ENCODE measurements at places on chromosomes 3 and 15. TPM values are rescaled to one million over a fixed set of nuclear protein-coding genes. Genes with fewer than 3 reads are reported as not detected.
A peak's percentile ranks its signal among the peaks of the same experiment; 100 is the strongest.

GRCh38 chr3:136343446-136343845 lies 93.3 kb downstream of the PCCB start:
- no peak for DNase-seq
- H3K4me3 ChIP-seq = no peak overlapping the region
- H3K36me3 ChIP-seq = peaks cover 3% of the 10 kb centered on the region
- H3K27ac ChIP-seq = no peak overlapping the region
- H3K4me1 ChIP-seq = no peaks in the 10 kb centered on the region

DNA sequence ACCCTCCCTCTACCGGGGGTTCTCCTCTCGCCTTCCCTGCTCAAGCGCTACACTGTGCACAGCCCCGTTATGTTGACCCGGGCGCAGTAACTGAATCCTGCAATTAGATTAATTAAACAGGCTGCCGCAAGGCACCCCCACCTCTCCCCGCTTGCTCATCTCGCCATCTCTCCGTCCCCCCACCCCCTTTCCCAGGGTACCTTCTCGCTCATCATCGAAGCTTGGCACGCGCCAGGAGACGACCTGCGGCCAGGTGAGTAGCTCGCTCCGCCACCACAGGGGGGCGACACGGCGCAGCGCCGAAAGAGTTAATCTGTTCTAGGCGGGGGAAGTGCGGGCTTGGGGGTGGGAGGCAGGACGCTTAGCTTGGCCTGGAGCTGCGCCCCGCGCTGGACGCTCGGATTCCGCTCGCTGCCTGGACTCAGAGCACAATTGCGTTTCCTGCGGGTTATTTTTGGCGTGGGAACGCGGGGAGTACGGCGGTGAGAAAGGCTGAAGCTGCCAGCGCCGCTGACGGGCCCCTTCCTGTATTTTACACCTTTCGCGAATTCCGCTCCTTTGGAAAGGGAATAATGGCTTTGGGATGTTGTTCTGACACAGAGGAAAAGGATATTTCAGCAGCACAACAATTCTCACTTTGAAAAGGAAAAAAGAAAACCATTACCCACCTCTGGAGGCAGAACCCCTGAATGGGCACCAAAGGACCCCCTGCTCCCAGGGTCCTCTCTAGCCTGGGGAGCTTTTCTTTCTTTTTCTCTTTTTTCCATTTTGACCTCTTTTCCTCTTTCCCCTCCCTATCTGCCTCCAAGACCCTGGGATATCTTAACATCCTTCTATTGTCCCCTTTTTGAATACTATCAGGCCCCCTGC lies 1.5 kb downstream of the DLL4 start:
- no peaks in the 10 kb centered on the region for H3K4me1 ChIP-seq
- no peaks in the 10 kb centered on the region for H3K36me3 ChIP-seq
- peak overlapping the region; percentile 38 for H3K27ac ChIP-seq
- peak overlapping the region; percentile 42 for H3K4me3 ChIP-seq

GRCh38 chr3:30020380-30020779 lies 586.0 kb upstream of the TGFBR2 start:
- no peaks in the 10 kb centered on the region for H3K27me3 ChIP-seq
- no peaks in the 10 kb centered on the region for H3K4me1 ChIP-seq
- H3K27ac ChIP-seq = no peak overlapping the region
- no peak for DNase-seq

DNA sequence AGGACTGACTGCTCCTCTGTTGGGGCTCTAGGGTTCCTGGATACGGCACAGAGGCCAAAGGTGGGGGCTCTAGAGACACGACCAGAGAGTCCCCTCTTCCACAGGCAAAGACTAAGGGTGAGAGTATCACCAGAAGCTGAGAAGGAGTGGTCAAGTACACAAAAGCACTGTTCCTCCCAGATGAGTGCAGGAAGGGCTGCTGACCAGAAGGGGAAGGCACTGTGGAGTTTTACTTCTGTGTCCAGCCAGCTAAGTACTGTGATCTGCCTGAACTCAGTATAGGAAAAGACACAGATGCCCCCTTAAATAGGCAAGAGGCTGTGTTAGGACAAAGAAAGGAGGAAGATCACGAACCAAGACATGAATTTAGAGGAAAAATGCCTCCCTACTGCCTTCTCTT lies 11.7 kb downstream of the MRPS11 start:
- no peak overlapping the region for H3K4me3 ChIP-seq
- no peaks in the 10 kb centered on the region for H3K27me3 ChIP-seq
- no peaks in the 10 kb centered on the region for H3K4me1 ChIP-seq
- DNase-seq = no peak
- no peak overlapping the region for H3K27ac ChIP-seq

The COL6A5 gene
- total RNA-seq = not detected

- H3K36me3 ChIP-seq = no peaks in the 10 kb centered on the region
- no peak overlapping the region for H3K27ac ChIP-seq
- H3K4me1 ChIP-seq = no peaks in the 10 kb centered on the region
Measured at GRCh38 chr15:63792584-63792983, 41.2 kb downstream of the HERC1 start.

DNA sequence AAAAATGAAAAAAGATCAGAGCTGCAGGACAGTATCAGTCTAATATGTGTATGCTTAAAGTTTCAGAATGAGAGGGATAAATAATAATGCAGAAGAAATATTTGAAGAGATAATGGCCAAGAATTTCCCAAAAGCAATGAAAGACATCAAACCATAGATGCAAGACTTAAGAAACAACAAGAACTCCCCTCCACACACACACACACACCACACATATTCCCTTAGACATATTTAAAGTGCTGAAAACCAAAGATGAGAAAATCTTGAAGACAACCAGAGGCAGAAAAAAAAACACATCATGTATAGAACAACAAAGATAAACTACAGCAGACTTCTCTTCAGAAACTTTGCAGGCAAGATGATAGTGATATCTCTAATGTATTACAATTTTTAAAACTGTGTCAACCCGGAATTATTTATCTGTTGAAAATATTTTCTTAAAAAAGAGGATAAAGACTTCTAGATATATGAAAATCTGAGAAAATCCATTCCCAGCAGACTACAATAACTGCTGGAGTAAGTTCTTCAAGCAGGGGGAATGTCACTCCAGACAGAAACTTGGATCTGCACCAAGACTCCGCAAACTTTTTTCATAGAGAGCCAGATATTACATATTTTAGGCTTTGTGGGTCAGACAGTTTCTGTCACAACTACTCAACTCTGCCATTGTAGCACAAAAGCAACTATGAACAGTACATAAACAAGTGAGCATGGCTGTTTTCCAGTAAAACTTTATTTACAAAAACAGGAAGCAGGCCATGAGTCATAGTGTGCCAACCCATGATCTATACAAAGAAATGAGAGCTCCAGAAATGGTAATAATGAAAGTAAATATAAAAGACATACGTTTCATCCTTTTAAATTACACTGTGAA lies 223.4 kb upstream of the CGNL1 start:
- H3K36me3 ChIP-seq = no peaks in the 10 kb centered on the region
- no peaks in the 10 kb centered on the region for H3K4me1 ChIP-seq
- no peak overlapping the region for H3K27ac ChIP-seq
- DNase-seq = no peak
- H3K27me3 ChIP-seq = no peaks in the 10 kb centered on the region

The CKMT1A gene
- 1.3 TPM for total RNA-seq

The OIP5 gene
- not detected for total RNA-seq

DNA sequence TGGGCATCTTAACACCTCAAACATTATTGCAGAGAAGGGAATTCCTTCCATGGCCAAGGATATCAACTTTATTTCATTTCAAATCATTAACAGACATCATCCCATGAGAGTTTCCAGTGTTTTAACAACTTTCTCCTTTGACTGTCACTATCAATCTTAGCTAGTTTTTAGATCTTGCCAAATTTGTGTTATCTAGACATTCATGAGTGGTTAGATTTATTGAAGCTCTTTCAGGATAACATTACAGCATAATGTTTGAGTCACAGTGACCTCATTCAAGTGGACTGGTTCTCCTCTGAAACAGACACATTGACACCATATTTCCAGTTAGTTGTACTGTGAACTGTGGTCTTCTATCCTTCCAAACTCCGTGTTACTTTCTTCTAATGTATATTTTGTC lies 8.6 kb upstream of the TNFAIP8L3 start:
- no peaks in the 10 kb centered on the region for H3K4me1 ChIP-seq
- no peak overlapping the region for H3K4me3 ChIP-seq
- H3K27ac ChIP-seq = no peak overlapping the region

The SNX4 gene
- 35.9 TPM for total RNA-seq

- no peak overlapping the region for H3K4me3 ChIP-seq
- H3K27ac ChIP-seq = no peak overlapping the region
- no peaks in the 10 kb centered on the region for H3K36me3 ChIP-seq
- no peaks in the 10 kb centered on the region for H3K4me1 ChIP-seq
- no peaks in the 10 kb centered on the region for H3K27me3 ChIP-seq
- no peak for DNase-seq
Measured at GRCh38 chr15:80743189-80743833, 35.9 kb upstream of the CEMIP start.

The ERICH6 gene
- not detected for total RNA-seq

DNA sequence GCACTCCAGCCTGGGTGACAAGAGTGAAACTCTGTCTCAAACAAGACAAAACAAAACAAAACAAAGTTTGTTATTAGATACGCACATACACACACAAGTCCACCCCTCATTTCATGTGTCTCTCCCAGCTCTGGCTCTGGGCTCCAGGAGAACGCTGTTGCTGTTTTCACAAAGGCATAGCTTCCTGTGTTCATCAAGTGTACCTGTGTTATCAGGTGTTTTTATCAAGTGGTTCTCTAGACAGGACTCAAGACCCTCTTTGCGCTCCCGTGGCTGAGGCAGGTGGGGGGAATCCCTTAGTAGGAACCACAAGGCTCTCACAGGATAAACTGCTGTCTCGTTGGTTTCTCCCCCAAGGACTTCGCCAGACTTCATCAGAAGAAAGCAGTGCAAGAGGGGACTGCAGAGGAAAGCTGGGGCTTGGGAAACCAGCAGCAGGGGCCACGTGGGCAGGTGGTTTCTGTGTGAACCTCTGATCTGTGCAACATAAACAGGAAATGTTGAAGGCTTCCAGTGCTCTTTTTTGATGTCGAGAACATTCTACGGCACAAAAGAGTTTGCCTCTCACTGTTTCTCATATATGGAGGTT lies 6.9 kb upstream of the PPP1R2 start:
- no peak for DNase-seq
- no peaks in the 10 kb centered on the region for H3K27me3 ChIP-seq
- no peak overlapping the region for H3K4me3 ChIP-seq
- no peak overlapping the region for H3K27ac ChIP-seq
- H3K36me3 ChIP-seq = no peaks in the 10 kb centered on the region

Data from right lobe of liver (tissue), 6 donors.